ENCODE measurements at places on chromosomes 1 and 21.

DNA sequence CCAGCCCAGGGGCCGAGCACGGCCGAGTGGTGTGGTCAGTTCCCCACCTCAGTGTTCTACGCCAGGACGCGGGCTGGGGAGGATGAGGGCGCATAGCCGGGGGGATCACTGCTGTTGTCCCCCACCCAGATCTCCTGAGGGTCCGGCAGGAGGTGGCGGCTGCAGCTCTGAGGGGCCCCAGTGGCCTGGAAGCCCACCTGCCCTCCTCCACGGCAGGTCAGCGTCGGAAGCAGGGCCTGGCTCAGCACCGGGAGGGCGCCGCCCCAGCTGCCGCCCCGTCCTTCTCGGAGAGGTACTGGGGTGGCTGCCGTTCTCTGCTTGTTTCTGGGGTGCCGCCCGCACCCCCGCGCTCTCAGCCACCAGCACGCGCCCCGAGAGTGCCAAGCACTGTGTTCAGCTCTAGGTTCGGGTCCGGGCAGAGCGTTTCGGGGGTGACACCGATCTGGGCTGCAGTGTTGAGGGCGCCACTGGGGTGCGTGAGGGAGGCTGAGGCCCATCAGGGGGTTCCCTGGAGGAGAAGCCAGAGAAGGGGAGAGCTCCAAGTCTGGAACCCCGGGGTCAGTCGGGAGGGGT, 17.4 kb downstream of the SAMD11 start:
- DNase-seq: peak; percentile 59

- DNase-seq: no peak
Measured at GRCh38 chr1:145786271-145786670, 37.6 kb downstream of the RNF115 start.

DNA sequence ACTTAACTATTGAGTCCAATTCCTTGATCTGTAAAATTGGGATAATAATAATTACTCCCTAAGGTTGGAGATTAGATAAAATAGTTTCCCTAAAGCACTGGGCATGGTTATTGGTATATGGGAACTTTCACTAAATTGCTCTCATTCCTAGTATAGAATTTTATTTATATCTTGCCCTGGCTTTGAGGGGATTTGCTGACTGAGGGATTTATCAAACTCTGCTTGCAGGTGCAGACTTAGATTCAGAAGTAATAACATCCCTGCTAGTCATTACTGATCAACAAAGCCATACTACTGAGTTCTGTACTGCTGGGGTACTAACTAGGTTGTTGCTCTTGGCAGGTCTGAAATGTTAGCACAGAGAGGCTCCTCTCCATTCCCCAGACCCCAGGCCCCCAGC, 41.9 kb downstream of the CASQ2 start:
- DNase-seq: no peak

DNA sequence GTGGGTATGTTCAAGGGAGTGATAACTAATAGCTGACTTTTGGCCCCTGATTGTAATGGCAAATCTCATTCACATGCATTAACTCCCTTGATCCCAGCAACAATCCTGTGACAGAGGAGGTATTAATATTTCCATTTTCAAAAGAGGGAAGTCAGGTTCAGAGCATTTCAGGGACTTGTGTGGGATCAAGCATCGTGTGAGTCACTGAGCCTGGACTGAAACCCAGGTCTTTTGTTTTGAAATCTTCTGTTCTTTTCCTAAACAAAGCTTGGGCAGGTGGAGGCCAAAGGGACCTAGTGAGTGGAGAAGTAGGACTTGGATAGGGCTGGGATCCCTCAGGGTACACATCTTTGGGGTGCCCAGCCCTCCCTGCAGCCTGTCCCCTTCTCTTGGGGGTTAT, 37.9 kb downstream of the ETNK2 start:
- no peak for DNase-seq

GRCh38 chr1:61341426-61341825, 259.1 kb downstream of the NFIA start:
- DNase-seq: no peak

DNA sequence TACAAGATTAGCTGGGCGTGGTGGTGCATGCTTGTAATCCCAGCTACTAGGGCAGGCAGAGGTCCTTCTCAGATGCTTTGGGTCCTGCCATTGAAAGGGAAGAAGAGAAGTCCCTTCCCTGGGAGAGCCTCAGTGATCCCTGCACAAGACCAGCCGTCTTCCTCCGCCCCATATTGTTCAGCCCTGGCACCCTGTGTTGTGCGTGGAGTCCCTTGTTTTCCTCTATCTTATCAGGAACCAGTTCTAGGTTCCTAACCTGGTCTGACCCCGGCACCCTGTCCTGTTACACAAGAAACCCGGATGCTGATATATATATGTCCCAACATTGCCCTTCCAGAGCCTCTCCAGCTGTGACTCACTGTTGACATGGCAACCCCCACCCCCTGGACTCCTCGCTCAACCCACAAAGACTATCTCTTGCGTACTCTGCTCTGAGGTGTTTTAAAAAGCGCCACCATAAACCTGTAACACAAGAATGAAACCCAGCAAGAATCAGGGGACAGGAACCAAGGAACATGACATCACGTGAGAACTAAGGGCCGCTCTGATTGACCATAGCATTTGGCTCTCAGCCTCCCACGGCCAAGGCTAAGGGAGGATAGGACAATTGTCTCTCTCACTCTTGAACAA, 4.8 kb downstream of the MX2 start:
- DNase-seq: no peak

All from NCI-H69 (cell line).